ENCODE measurements at places on chromosomes 12 and 14.

DNA sequence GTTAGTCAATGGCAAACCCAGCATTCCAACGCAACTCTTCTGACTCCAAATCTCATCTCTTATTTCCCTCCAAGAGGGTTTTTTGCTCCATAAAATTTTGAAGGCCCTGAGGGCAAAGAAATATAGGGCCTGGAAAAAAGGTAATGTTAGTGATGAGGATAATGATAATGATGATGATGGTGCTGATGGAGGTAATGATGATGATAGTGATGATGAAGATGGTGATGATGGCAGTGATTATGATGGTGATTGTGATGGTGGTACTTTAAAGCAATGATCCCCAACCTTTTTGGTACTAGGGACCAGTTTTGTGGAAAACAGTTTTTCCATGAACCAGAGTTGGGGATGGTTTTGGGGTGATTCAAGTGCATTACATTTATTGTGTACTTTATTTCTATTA lies 50.1 kb downstream of the TMX1 start:
- no peak for DNase-seq

GRCh38 chr12:3353621-3354020 lies 137.4 kb upstream of the PRMT8 start:
- no peak for DNase-seq

GRCh38 chr14:94338023-94338422 lies 14.9 kb upstream of the SERPINA6 start:
- DNase-seq = no peak

DNA sequence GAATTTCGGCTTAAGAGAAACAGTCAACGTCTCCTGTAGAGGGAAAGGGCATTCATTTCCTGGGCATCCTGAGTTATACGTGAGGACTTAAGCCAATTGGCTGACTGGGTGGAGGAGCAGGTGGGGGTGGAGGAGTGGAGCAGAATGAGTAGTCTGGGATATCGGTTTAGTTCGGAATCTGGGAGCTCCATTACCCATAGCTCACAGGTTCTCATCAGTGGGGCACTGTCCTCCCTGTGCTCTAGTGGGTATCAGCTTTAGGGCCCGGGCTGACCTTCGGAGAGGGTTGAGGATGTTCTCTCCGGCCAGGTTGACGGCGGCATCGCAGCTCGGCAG lies 704 bp downstream of the SDR39U1 start:
- no peak for DNase-seq

GRCh38 chr12:105278043-105278697 lies 42.2 kb upstream of the APPL2 start:
- DNase-seq = no peak

GRCh38 chr12:51103977-51104376 lies 20.6 kb upstream of the CSRNP2 start:
- no peak for DNase-seq

- no peak for DNase-seq
Observed at GRCh38 chr12:71763677-71764379, 9.2 kb downstream of the RAB21 start.

DNA sequence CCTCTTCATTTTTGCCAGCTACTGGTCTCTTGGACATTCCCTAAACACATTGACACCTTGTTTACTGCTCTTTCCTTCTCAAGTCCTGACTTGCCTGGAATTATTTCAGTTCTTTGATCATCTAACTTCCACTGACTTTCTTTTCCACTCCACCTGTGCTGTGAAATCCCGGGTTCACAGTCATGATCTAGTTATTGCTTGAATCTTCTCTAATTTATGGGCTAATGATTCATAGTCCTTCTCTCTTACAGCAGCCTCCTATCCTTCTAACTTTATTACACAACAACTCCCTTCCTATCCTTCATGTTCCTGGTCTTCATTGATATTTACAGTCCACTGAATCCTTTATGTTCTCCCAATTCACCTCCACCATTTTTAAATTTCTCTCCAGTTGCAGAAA lies 260.1 kb downstream of the C12orf75 start:
- no peak for DNase-seq

DNA sequence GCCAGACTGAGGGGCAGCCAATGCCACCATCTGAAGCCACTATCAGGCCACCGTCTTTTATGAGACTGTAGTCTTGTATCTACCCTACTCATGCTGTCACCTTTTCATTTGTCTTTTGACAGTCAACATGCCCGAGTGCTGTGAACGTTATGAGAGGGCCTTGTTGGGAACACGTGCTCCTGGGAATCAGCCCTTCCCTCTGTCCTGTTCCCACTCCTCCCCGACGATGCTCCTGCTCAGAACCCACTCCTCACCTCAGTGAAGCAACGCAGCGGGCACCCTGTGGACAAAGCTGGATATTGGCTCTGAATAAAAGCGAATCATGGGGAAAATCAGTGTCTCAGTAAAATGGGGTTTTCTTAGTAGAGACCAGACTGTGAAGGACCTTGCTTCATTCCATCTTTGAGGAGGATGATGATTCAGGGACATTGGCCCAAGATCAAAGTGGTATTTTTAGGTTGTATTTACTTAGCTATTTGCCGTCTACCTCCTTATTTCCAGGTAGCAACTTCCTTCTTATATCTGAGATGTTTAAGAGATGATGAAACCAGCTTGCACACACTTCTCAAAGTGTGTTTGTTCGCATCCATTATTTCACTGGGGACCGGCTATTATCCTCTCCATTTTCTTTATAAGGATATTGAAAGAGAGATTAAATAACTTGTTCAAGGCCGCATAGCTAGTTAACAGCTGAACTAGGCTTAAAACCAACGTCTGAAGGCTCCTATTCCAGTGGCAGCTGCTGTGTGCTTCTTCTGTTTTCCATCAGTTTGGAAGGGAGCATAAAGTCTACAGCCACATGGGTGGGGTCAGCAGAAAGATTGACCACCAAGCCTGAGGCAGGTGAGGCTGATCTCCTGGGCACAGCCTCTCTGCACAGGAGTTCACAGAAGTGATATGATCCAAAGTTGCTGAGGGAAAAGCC lies 43.9 kb upstream of the CTDSP2 start:
- DNase-seq = no peak

Measured in suppressor macrophage (primary cell).